ENCODE measurements at places on chromosomes 6 and 20.
A peak's percentile ranks its signal among the peaks of the same experiment; 100 is the strongest.

- DNase-seq = peak; percentile 35
Measured at GRCh38 chr20:49187330-49187850, 744 bp downstream of the STAU1 start.

DNA sequence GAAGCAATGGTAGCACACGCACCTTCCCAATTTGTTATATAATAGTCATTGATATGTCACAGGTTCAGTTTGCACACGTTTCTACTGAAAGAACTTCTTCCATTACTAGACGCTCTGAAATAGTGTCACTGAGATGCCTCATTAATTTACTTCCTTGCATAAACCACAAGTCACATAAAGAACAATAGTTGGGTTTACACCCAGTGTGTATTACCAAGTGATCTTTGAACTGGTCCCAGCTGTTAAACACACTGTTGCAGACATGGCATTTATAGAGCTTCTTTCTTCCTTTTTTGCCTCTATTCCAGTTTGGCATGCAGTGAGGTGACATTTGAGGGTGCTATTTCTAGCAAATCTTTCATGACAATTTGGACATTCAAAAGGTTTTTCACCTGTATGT, 245.3 kb downstream of the EPM2A start:
- no peak for DNase-seq

DNA sequence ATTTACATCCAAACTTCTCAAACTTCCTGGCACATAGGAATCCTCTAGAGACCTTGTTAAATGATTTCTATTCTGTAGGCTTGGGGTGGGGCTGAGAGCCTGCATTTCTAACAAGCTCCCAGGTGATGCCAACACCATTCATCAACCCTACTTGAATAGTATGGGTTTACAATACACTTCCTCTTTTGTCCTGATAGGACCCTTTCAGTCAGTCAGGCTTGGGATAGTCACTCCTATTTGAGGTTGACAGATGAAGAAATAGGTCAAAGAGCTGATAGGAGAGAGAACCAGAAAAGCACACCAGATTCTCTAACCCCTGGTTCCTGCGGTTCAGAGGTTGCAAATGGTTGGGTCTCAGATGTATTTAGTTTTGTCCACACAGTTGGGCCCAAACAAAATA, 273.4 kb downstream of the TSHZ2 start:
- no peak for DNase-seq

- DNase-seq = no peak
Measured at GRCh38 chr6:64786736-64787135, 920.3 kb downstream of the EYS start.

GRCh38 chr6:157273756-157274470, 49.4 kb downstream of the TMEM242 start:
- no peak for DNase-seq

DNA sequence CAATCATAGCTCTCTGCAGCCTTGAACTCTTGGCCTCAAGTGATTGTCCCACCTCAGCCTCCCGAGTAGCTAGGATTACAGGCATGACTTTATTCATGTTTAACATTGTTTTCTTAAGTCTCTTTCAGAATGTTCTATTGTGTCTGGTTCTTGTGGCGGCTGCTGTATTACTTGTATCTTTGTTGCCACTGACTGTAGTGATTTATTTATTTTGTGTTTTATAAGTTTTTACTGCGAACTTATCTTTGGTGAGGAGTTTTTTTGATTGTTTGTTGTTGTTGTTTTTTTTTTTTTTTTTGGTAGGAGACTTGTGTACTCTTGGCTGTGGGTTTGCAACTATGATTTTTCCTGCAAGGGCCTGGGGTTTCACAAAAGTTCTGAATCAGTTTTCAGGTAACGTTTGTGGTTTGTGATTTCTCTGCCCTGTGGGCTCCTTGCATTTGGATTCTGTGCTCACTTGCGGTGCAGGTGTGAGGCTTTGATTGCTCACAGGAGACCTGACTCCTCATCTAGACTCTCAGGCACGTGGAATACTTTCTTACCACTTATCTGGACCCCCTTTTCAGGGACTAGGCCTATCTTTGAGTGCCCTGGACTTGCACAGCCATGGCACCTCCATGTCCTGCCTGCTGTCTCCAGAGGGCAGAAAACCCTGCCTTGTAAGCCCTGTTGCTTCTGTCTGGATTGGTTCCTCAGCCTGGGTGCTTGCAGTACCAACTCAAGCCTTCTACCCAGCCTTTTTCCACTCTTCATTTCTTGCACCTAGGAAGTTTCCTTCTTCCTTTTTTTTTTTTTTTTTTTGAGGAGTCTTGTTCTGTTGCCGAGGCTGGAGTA, 25.2 kb downstream of the KIF25 start:
- no peak for DNase-seq

DNA sequence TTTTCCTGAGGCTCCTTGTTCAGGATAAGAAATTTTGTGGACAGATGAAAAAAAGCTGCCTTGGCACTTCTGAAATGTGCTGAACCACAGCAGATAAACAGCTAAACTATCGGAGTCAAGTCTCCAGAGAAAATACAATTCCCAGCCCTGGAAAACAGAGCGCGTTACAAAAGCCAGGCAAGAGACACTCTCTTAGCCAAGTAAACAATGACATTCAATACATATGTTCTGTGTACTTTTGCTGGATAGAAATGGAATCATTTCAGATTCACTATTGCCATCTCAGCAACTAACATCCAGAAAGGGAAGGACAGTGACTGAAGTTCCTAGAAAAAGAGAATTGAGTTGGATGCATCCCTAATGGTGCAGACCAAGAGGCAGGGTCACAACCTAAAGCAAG, 196.8 kb upstream of the NRSN1 start:
- no peak for DNase-seq

GRCh38 chr6:37242429-37243052, 15.0 kb upstream of the TBC1D22B start:
- DNase-seq = peak; percentile 99

DNA sequence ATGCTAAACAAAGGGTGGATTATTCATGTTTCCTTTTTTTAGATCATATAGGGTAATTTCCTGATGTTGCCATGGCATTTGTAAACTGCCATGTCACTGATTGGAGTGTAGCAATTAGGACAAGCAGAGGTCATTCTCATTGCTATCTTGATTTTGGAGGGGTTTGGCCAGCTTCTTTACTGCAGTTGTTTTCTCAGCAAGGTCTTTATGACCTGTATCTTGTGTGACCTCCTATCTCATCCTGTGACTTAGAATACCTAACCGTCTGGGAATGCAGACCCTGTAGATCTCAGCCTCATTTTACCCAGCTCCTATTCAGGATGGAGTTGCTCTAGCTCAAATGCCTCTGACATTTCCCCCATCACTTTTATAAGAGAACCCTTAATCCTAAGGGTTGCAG, 53.6 kb downstream of the CDS2 start:
- no peak for DNase-seq

DNA sequence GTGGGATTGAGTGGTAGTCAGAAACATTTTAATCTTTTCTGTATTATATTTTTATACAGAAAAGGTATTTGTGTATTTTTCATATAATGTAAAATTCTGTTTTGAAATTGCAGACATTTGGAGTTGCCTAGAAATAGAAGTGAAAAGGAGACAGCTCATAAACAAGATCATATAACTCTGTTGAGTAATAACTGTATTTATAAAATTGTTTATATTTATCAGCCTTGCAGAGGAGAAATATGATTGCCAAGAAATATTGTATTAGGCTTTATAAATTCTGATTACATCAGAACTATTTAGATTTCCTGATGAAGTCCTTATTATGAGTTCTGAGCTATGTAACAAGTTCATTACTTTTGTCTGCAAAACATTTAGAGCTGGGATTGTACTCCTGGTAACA, 55.3 kb downstream of the RIPOR2 start:
- DNase-seq = no peak

GRCh38 chr6:63305277-63305676, 14.5 kb downstream of the LGSN start:
- DNase-seq = no peak

GRCh38 chr6:125844989-125845388, 54.2 kb downstream of the NCOA7 start:
- DNase-seq = no peak

- DNase-seq = no peak
Measured at GRCh38 chr6:90885611-90886056, 298.8 kb upstream of the MAP3K7 start.

GRCh38 chr20:23622839-23623343, 14.9 kb downstream of the CST3 start:
- DNase-seq = peak; percentile 87

- DNase-seq = no peak
Measured at GRCh38 chr20:35947907-35948306, 6.4 kb downstream of the SCAND1 start.
